ENCODE measurements at places on chromosomes 11 and 22.
A peak's percentile ranks its signal among the peaks of the same experiment; 100 is the strongest.

- no peak for DNase-seq
Measured at GRCh38 chr11:114270531-114271270, 25.5 kb upstream of the NNMT start.

DNA sequence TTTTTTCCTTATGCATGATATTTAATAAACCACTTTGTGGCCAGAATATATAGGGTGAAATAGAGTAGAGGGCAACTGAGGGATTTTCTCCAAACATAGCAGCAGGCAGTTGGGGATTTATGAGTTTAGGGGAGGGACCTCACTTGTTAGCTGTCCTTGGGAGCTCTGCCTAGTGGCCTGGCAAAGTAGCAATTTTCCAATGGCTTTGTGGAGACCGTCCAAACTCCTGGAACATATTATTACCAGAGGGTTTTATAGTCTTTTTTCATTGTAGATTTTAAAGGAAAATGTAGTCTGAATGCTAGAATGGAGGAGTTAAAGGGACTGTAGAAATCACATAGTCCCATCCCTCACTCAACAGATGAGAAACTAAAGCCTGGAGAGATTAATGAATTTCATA lies 32.3 kb downstream of the AMOTL1 start:
- DNase-seq: no peak

- DNase-seq: no peak
Measured at GRCh38 chr22:39956932-39957664, 3.1 kb upstream of the TMA7B start.

- DNase-seq: no peak
Measured at GRCh38 chr22:31143038-31143437, 2.7 kb upstream of the PLA2G3 start.

DNA sequence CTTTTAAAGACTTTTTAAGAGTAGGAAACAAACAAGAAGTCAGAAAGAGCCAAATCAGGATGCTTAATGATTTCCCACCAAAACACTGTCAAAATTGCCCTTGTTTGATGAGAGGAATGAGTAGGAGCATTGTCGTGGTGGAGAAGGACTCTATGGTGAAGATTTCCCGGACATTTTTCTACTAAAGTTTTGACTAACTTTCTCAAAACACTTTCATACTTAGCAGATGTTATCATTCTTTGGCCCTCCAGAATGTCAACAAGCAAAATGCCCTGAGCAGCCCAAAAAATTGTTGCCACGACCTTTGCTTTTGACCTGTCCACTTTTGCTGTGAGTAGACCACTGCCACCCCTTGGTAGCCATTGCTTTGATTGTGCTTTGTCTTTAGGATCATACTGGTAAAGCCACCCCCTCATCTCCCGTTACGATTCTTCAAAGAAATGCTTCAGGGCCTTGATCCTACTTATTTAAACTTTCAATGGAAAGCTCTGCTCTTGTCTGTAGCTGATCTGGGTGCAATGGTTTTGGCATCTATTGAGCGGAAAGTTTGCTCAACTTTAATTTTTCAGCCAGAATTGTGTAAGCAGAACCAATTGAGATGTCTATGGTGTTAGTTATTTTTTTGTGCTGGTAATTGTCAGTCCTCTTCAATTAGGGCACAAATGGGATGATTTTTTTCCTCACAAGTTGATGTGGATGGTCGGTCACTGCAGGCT lies 67.2 kb downstream of the ADM start:
- DNase-seq: no peak

- DNase-seq: no peak
Measured at GRCh38 chr22:20405931-20406685, 12.2 kb downstream of the ZNF74 start.

DNA sequence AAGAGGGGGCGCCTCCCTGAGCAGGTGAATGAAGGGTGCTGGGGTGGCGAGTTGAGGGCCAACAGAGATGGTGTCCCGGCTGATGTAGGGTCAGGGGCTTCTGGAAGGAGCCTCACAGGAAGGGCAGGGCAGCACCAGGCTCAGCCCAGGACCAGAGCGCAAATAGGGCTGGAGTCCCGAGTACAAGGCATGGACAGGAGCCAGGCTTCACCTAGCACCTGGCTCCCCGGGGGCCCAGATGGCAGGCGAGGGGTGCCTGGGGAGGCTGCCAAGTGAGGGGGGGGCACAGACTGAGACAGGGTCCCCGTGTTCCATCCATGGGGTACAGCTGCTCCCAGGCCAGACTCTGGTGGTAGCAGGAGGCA lies 105.8 kb downstream of the KCNQ1 start:
- no peak for DNase-seq

DNA sequence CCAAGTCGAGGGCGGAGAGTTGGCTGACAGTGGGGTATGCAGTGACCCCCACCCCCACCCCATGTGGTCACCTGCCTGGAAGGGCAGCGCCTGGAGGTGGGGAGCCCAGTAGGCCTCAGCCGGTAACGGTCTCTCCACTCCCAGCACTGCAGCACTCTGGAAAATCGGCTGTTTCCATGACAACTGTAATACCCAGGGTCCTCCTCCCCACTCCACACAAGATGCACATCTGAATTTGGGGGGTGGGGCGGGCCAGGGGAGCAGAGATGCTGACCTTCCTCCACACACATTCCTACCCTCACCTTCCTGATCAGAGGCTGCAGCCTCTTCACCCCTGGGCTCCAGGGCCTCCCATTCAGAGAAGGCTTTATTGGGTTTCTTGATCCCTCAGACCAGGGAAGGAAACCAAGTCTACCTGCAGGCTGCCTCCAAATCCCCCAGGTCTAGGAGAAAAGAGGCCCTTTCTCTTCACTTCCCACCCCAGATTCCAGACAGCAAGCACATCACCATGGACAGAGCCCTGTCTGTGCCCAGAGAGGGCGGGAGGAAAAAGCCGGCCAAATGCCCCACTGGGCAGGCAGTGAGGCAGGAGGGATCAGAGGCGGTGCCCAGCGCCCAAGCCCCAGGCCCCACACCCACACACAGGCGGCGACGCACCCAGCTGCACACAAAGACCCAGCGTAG lies 46.5 kb downstream of the SLC22A12 start:
- no peak for DNase-seq

DNA sequence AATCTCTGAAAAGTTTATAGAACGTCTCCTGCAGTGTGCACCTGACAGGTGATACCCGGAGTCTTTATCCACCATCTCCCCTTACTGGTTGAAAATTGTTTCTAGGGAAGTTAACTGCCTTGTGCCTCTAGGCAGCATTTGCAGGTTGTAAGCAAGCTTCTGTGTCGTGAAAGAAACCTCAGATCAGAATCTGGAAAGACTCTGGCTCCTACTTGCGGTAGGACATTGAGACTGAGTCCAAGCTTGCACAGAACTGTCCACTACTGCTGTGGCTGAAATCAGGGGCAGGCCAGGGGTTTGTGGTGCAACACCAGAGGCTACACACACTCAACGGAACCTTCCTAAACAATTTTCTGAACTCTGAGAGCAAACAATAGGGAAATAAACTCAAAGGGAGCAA lies 34.8 kb upstream of the MYOD1 start:
- DNase-seq: no peak

DNA sequence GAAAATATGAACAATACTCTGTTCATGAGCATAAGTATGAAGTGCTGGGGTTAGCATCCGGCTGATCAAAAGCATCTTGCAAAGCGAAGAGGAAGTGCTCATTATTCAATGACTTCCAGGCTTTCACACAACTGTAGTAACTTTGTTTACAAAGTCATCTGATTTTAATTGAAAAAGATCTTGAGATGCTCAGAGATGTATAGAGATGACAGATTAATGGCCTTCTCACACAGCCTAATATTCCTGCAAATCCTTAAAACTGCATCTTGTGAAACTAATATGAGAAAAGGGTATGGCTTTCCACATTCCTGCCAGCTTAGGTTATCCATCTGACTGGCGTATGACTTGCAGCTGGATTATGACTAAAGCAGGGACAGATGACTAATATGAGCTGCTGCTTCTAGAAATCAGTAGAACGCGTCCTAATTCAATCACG lies 125.4 kb downstream of the CASP12 start:
- peak; percentile 16 for DNase-seq

- no peak for DNase-seq
Measured at GRCh38 chr11:114354076-114354475, 46.2 kb downstream of the C11orf71 start.

DNA sequence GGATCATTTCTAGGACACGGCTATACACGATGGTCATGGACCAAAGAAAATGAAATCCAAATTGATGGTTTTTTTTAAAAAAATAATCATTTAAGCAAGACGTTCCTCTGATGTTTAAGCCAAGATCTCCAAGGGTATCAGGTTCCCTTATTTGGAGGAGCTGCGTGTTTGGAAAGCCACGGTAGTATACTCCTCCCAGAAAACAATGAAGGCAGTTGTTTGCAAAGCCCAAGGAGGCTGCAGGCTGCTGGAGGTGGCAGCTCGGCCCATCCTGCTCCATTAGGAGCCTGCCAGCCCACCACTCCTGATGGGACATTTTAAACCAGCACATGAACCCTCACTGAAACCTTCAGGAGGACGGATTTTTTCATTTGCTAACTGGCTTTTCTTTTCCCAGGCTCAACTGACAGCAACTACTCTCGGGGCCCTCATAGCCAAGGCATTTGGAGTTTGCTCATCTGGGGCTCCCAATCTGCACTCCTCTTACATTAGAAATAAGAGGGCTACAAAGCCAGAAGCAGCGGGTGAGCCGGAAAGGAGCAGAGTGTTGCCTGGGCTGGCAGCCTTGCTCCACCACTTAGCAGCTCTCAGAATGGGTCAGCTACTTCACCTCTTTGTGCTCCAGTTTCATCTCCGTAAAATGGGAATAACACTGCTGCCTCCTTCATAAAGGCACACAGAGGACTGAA lies 58.4 kb downstream of the ABTB2 start:
- DNase-seq: no peak

GRCh38 chr11:2256951-2257700 lies 13.3 kb downstream of the ASCL2 start:
- DNase-seq: no peak

DNA sequence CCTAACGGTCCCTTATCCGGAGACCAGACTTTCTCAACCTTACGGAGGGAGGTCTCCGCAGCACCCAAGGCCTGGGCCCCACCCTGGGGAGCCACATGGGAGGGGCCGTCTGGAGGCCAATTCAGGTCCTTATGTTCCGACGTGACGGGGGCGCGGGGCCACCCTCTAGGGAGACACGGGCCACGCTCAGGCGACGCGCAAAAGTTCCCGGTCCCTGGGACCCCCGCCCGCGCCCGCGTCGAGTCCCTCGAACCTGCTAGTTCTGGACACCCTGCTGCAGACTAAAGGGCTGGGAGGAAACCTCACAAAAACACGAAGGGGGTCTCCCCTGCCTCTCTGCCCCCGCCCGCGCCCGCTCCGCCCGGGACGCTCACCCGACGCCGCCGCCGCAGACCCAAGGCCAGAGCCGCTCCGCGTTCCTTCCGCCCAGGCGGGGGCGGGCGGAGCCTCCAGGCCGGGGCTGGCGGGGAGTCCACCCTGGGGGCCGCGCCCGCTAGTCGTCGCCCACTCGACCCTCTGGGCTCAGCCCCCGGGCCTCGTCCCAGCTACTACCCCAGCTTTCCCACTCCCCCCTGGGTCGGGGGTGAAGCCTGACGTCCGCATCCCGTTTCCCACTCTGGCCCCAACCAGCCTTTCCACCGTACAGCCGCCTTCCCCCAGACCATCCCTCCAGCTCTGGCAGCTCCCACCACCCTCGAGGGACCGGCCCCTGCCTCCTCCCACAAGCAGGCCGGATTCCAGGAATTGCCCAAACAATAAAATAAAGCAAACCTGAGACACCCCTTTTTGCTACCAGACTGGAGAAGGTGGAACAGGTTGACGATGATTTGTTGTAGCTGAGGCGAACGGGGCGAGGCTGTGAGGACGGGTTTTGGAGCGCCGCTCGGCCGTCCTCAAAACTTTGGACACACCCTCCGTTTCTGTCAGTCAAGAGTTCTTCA lies 2.7 kb downstream of the RNH1 start:
- no peak for DNase-seq

DNA sequence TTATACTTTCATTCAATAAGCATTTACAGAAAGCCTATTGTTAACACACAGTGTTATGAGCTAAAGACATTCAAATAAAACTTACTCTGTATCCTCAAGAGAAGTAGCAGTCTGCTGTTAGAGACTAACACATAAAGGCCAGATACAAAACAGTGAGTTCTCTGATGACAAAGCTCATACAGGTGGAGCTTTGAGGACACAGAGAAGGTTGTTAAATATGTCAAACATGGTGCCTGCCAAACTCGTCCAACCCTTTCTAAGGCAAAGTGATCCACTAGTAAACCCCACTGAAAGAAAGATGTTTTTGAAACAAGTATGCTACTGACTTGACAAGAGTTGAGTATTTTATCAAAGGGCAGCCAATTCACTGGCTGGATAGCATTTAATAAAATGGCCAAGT lies 70.1 kb downstream of the C2CD3 start:
- no peak for DNase-seq

GRCh38 chr11:8773916-8774539 lies 91.4 kb downstream of the RPL27A start:
- no peak for DNase-seq

- no peak for DNase-seq
Measured at GRCh38 chr22:17786435-17787161, 12.3 kb upstream of the BID start.

DNA sequence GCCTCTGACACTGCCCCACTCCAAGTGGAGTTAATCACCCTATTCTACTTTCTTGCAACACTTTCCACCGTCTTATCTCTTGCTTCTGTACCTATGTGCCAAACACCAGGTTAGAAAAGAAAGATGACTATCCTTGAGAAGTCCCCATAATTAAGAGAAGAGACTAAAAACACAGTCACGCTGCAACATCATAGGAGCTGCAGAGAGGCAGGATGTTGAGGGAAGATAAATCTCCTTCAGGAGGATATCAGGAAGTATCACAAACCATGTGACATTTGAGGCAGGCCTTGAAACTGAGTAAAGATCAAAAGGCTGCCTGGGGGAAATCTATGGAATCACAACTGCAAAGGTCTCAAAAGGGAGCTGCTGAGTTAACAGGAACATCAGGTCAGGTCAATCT lies 24.8 kb downstream of the GAB2 start:
- no peak for DNase-seq

- no peak for DNase-seq
Measured at GRCh38 chr11:72141066-72141465, 5.5 kb downstream of the FOLR3 start.
